Osteoblast (primary cell): ENCODE measurements at places on chromosomes 11 and 22.
A peak's percentile ranks its signal among the peaks of the same experiment; 100 is the strongest.

- peak; percentile 73 for DNase-seq
Measured at GRCh38 chr11:130209128-130209932, 49.7 kb downstream of the ST14 start.

- peak; percentile 48 for DNase-seq
Measured at GRCh38 chr22:49080631-49081030, 747.0 kb downstream of the BRD1 start.

- no peak for DNase-seq
Measured at GRCh38 chr11:17595526-17596309, 48.7 kb downstream of the OTOG start.

DNA sequence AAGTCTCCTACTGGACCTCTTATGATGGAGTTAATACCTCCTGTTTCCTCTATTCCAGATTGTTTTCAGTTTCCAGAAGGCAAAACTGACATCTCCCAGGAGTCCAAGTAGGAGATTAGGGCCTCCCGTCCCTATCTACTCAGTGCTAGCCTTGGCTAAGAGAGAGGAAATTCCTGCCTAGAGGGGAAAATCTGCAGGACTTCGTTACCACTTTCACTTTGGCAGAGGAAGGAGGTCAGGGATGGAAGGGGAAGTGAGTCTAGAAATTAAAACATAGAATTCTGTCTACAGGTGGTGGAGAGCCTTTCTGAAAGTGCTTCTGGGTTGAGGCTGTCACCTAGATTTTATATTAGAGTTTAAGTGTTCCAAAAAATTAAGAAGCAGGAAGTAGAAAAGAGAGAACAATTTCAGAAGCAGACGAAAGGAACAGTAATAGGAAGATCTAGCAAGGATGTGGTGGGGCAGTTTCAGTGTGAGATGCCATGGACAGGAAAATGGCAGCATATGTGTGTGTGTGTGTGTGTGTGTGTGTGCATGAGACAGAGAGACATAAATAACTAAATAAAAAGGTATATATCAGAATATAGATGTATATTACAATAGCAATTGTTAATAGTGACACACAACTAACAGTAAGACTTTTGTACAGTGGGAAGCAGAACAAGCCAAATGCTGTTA is 2.4 kb upstream of the TRIM68 start:
- DNase-seq, result peak; percentile 17

DNA sequence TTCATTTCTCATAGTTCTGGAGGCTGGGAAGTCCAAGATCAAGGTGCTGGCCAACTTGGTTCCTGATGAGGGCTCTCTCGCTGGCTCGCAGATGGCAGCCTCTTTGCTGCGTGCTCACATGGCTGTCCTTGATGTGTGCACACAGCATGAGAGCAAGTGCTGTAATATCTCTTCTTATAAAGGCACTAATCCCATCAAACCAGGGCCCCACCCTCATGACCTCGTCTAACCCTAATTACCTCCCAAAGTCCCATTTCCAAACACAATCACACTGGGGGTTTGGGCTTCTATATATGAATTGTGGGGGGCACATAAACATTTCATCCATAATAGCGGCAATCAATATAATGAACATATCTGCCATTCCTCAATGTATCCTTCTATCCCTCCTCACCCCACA is 1062.1 kb downstream of the BRD1 start:
- no peak for DNase-seq

GRCh38 chr22:44889255-44889878 is 120.4 kb downstream of the PHF21B start:
- DNase-seq, result no peak

DNA sequence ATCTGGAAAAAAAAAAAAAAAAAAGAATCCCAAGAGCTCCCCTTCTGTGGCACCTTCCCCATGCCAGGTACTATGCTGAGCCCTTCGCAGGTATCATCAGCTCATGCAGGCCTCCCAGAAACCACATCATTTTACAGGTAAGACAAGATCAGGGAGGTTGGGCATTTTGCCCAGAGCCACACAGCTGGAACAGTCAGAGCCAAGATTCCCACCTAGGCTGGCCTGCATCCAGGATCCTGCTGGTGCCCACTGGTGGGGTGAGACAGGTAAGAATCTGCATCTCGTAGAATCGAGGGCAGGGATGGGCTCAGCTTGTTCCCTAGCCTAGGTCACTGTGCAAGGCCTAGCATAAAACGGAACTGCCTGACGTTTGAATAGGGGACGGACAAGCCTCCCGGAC is 15.7 kb upstream of the MEN1 start:
- peak; percentile 34 for DNase-seq

DNA sequence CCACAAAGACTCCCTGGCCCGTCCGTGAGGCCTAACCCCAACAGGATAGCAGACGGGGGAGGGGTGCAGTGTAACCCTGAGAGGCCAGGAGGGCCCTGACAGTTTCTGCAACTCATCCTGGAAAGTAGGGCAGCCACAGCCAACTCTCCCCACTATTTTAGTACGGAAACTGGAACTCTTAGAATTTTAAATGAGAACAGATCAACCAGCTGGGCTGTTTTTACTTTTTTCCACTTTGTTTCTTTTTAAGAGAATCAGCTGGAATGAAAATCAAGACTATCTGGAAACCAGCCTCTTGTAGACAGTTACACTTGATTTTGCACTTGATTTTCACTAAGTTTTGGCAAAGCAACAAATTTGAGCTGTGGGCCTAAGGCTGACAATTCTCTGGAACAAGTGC is 42.7 kb upstream of the NRIP3 start:
- no peak for DNase-seq

DNA sequence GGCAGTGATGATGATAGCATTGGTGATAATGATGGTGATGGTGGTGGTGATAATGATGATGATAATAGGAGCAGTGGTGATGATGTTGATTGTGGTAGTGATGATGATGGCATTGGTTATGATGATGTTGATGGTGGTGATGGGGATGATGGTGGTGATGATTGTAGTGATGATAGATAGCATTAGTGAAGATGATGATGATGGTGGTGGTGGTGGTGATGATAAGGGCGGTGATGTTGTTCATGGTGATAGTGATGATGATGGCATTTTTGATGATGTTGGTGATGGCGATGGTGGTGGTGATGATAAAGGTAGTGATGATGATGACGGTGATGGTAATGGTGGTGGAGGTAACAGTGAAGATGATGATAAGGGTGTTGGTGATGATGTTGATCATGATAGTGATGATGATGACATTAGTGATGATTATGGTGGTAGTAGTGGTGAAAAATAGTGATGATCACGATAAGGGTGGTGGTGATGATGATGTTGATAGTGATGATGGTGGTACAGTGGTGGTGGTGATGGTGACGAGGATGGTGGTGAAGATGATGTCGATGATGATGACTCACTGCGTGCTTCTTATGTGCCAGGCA is 93.0 kb downstream of the MPPED1 start:
- no peak for DNase-seq

DNA sequence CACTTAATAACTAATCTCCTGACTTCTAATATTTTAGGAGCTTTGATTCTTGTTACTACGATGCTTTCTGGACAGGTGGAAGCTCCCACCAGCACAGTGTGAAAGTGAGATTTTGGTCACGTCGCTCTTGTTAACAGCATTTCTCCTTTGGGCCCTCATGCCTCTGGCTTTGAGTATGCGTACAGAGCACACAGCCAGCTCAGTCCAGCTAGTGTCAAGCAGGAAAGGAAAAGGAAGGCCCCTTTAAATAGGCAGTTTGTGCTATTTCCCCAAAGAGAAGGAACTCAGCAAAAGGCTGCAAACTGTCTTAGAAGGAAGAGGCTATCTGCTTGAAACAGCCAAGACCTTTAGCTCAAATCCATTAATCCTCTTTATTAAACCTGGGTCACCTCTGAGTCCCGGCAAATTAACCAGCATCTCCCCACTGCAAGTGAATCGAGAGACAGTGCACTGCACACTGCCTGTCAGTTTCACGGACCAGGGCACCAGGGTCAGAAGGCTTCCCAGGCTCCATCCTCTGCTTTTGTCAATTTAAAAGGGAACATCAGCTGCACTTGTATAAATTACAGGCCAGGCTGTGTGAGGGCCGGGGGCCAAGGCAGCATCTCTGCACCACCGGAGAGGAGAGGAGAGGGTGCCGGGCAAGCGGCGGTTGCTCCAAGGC is 34.7 kb downstream of the OPCML start:
- no peak for DNase-seq

DNA sequence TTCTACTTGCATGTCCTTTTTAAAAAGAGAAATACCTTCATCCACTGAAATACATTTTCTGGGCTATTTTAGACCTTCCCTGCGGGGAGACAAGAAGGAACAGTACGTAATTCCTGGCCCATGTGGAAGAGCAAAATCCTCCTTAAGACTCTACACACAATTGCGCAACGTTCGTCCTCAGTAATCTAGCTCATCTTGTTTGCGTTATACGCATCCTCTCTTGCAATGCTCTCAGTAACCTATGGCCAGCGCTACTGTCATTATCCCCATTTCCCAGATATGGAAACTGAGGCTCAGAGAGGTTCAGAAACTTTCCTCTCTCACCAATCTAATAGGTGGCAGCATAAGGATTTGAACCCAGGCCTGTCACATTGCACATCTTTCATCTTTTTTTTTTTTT is 54.6 kb downstream of the RPUSD4 start:
- no peak for DNase-seq

- no peak for DNase-seq
Measured at GRCh38 chr11:134654161-134654915, 242.3 kb upstream of the B3GAT1 start.

DNA sequence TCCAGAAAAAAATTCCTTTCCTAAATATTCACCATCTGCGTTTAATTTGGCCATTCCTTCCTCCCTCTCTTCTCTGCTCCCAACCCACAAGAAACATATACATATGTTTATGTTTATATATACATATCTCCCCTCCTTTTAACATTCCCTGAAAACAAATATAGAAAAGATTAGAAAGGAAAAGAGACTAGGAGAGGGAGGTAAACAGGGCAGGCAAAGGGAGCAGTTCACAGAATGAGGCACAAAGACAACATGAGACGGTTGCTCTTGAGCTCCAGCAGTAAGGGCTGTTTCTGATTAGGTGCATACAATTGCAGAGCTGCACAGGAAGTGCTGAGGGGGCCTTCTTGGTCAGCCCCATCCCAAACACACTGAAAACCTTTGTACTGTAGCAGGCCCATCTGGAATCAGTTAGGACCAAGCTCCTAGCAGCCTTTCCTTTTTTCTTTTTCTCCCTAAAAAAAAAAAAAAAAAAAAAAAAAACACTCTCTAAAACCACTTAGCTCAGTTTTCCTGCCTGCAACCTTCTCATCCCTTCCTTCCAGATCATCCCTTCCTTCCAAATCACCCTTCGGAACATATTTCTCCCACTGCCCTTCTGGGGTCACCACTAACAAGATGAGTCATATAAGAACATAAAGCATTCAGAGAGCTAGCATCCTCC is 57.0 kb downstream of the RBFOX2 start:
- peak; percentile 51 for DNase-seq

DNA sequence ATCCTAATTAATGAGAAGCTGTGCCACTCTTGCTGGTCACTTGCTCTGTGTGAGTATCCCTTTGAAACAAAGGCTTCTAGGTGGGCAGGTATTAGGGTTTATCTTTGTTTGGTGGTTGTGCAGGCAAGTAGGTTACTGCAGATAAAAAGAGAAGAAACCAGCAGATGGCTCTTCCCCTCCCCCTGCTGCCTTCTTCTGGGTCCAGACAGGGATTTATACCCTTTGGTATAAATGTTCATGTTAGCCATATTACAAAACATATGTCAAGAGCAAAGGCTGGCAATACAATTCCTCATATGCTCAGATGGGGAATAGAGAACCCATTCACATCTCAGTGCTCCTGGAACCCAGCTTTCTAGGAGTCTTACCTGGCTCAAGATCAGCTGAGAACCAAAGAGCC is 109.9 kb downstream of the NAV2 start:
- no peak for DNase-seq

GRCh38 chr11:119793335-119793984 is 64.5 kb upstream of the NECTIN1 start:
- peak; percentile 90 for DNase-seq

GRCh38 chr11:131897956-131898355 is 527.5 kb downstream of the NTM start:
- peak; percentile 82 for DNase-seq
